ENCODE measurements at places on chromosomes 16 and 17. TPM values are rescaled to one million over a fixed set of nuclear protein-coding genes. Genes with fewer than 3 reads are reported as not detected.

EPN3 gene
- 0.05 TPM for polyA plus RNA-seq

KRT28 gene
- not detected for polyA plus RNA-seq

- no peak for DNase-seq
Measured at GRCh38 chr17:40514013-40514875, 12.8 kb upstream of the TNS4 start.

DNA sequence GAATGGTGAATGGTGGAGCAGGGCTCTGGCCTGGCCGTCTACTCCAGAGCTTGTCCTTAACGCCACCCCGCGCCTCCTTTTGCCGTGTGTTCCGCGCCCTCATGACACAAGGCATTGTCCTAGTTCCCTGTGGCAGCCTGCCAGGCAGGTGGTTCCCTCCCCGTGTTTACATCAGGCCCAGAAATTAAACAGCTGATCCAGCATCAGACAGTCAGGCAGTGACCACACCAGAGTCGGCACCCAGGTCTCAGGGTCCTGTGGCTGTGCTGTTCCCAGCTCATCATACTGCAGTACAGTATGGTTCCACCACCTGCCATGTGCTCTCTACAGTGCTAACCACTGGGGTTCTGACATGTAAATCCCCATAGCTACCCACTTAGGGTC, 119.7 kb downstream of the RAB11FIP4 start:
- no peak for DNase-seq

GRCh38 chr16:12557786-12558185, 245.9 kb downstream of the CPPED1 start:
- DNase-seq, result no peak

DNA sequence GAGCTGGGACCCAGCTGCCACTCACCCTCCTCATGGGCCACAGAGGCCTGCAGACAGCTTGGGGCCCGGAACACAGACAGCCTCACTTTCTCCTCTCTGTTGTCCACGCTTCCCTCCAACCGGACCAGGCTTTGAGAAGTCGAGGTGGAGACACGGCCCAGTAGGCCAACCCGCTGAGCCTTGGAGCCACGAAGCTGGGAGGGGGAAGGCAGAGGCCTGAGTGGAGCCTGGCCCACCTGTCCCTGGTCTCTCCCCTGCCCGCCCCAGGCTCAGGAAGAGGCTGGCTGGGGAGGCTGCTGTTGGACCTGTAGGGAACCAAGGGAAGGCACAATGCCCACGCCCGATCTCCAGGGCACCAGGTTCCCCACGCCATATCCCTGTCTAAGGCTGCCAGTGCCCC, 48.1 kb downstream of the RMI2 start:
- DNase-seq, result no peak

Measured in HepG2 (cell line).